ENCODE measurements at places on chromosomes 16 and 17.

- no peak for DNase-seq
These were observed 205.2 kb upstream of the CHMP6 start for GRCh38 chr17:80786470-80786869.

DNA sequence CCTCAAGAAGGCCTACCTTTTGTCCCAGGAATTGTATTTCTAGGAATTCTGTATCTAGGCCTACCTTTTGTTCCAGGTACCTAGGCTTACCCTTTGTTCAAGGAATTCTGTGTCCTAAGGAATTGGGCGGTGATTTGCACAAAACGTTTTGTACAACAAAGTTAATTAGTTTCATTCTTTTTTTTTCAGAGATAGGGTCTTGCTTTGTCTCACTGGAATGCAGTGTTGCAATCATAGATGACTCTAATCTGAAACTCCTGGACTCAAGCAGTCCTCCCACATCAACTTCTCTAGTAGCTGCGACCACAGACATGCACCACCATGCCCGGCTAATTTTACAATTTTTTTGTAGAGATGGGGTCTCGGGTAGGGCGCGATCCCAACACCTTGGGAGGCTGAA, 7.0 kb downstream of the CDR2L start:
- no peak for DNase-seq

DNA sequence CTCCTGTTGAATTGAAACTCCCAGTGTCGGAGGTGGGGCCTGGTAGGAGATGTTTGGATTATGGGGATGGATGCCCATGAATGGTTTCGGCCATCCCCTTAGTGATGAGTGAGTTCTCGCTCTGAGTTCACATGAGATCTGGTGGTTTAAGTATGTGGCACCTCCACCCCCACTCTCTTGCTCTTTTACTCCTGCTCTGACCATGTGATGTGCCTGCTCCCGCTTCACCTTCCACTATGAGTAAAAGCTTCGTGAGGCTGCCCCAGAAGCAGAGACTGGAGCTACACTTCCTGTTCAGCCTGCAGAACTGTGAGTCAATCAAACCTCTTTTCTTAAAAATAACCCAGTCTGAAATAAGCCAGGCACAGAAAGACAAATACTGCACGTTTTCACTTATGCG, 512.4 kb downstream of the HS3ST4 start:
- DNase-seq = no peak

DNA sequence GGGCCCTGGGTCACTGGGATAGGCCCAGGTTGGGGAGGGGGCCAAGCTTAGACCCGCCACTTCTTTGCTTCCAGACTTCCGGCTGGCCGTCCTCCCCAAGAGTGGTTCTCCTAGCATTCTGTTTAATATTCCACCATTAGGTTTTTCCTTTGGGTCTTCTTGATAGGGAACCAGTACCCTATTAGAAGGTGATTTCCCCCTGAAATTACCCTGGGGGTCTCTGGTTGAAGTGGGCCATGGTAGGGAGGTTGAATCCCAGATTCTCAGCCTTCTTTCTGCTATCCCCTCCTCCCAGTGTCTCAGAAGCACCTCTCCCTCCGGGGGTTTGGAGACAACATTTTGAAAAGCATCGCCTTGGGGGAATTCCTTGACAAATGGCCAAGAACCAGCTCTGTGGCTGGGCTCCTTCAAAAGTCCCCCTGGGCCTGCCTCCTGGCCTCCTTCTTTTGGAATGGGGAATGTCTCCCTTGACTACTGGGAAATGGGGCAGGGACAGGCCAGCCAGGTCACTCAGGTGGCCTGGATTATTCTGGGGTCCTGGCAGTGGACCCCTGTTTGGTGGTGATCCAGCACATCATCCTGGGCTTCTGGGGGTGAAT, 5.7 kb downstream of the LASP1 start:
- DNase-seq = peak; percentile 42

DNA sequence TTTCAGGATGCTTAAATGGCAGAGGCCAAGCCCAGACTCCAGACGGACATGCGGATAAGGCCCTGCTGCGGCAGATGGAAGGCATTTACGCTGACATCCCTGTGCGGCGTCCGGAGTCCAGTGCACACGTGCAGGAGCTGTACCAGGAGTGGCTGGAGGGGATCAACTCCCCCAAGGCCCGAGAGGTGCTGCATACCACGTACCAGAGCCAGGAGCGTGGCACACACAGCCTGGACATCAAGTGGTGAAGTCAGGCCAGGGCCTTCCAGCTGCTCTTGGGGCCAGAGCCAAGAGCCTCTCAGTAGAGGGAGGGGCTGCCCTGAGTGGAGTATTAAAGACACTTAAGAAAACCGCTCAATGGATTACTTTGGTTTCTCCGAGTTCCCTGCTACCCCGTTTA, 29.4 kb downstream of the NARF start:
- DNase-seq = peak; percentile 72

DNA sequence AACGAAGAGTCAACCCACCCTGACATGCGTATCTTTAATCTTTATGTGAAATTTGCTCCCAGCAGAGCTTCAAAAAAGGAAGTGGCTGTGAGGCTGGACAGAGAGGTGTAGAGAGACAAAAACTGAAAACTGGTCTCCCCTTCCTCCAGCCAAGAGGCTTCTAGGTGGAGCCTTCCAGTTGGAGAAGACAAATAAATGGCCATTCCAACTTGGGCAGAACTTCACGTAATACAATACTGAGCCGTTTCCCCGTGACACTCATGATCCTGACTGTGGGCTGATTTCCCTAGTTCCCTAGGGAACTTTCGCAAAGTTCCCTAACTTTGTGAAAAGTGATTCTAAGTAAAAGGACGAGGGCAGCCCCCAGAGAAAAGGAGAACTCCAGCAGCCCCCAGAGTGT, 78.8 kb downstream of the ZFHX3 start:
- DNase-seq = no peak

- DNase-seq = peak; percentile 18
These were observed 16.3 kb upstream of the ATP2A3 start for GRCh38 chr17:3980381-3981014.

- DNase-seq = no peak
These were observed 26.2 kb upstream of the ALKBH5 start for GRCh38 chr17:18157354-18157985.

GRCh38 chr16:68081861-68082628, 3.1 kb upstream of the NFATC3 start:
- peak; percentile 60 for DNase-seq

GRCh38 chr17:37194208-37194607, 181.6 kb upstream of the C17orf78 start:
- DNase-seq = no peak

- no peak for DNase-seq
These were observed 13.9 kb downstream of the RECQL5 start for GRCh38 chr17:75652934-75653549.

DNA sequence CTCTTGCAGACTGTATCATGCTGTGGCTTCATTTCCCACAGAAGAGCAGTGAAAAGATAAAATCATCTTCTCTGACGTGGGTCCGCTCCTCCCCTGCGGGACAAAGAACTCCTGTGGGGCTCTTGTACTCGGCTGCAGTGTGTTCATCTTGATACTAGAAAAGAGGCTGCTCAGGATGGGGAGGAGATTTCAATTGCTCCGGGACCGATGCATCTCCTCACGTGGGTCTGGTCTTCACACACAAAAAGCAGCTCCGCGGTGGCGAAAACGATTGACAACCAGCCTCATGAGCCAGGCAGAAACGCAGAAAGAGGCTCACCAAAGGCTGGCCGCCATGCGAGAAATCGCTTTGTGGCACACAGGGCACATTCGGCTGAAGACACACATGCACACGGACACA, 14.4 kb upstream of the KCNJ18 start:
- DNase-seq = no peak

DNA sequence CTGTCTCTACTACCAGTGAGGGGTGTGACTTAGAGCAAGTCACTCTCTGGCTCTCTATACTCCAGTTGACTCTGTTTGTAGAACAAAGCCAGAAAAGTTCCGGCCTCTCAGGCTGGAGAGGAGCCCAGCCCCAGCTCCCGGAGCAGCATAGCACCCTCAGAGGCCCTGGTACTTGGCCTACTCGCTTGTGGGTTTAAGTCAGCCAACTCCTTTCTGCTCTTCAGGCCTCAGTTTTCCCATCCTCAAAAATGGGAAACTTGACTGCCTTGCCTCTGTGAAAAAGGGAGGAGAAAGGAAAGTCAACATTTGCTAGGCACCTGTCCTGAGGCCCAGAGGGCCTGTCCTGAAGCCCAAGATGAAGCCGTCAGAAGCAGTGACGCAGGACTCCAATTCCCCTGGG, 1.1 kb downstream of the CHST6 start:
- DNase-seq = no peak

GRCh38 chr17:44069974-44070454, 521 bp upstream of the G6PC3 start:
- no peak for DNase-seq

GRCh38 chr16:85010446-85010930, 847 bp downstream of the ZDHHC7 start:
- no peak for DNase-seq

GRCh38 chr16:62033065-62033464, 3.2 kb downstream of the CDH8 start:
- no peak for DNase-seq

DNA sequence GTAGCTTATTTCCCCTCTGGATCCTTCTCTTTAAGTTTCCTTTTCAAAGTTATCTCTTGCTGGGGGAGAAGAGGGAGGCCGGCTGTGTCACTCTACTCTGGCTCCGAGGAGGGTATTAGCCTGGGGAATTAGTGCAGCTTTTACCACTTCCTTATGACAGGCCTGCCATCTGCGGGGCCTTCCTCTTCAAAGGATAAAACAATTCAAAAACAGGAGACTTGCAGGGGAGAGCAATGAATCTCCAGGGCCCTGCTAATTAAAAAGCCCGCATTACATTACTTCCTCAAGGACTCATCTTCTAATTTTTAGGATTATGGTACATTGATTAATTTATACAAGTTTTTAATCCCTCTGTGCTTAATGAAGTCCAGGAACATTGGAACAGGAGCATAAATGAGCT, 190.9 kb upstream of the CDH5 start:
- DNase-seq = no peak

- DNase-seq = peak; percentile 86
These were observed 11.2 kb upstream of the PLEKHG4 start for GRCh38 chr16:67268136-67268579.

GRCh38 chr17:66192378-66192687, 400 bp upstream of the CEP112 start:
- DNase-seq = no peak

GRCh38 chr16:56102906-56103305, 88.4 kb upstream of the GNAO1 start:
- no peak for DNase-seq

- DNase-seq = no peak
These were observed 45.9 kb downstream of the VAC14 start for GRCh38 chr16:70754851-70755600.

- DNase-seq = no peak
These were observed 460.9 kb downstream of the SLC39A11 start for GRCh38 chr17:72631568-72631948.

- DNase-seq = no peak
These were observed 2.0 kb downstream of the SLC46A1 start for GRCh38 chr17:28404007-28404406.

DNA sequence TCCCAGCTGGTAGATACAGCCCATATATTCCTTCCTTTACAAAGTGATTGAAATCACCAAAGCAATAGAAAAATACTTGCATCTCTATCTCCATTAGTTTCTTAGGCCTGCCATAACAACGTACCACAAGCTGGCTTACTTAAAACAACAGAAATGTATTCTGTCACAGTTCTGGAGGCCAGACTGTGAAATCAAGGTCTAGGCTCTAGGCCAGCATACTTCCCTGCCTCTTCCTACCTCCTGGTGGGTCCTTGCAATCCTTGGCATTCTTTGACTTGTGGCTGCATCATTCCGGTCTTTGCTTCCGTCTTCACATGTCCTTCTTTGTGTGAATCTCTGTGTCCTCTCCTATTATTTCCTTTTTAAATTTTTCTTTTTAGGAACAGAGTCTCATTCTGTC, 62.5 kb downstream of the ERCC4 start:
- DNase-seq = no peak

DNA sequence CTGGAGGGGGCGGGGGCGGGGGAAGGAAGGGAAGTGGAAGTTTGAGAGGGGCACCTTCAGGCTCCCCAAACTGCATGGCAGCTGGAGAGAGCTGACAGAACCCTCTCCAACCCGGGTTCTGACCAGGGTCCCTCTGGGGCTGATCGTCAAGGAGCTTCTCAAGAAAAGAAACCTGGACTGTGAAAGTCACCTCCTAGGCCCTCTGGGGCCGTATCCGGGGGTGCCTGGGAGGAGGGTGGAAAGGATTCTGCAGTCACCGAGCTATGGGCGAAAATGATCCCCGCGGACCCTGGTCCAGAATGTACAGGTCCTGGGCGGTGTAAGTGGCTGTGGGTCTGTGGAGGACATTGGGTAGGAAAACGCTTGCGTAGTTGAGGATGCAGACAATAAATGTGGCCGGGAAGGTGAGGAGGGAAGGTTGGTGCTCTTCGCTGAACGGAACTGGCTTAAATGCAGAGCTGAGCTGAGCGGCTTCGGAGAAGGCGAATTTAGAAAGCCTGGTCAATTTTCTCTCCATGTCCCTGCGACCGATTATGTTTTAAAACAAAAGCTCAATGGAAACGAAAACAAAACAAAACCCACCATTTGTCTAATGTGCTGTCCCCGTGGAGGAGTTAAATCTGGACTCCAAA, 3.6 kb upstream of the LHX1 start:
- no peak for DNase-seq

GRCh38 chr17:10119203-10120108, 79.0 kb downstream of the GAS7 start:
- peak; percentile 79 for DNase-seq

GRCh38 chr17:12756786-12757185, 32.5 kb upstream of the ARHGAP44 start:
- no peak for DNase-seq

DNA sequence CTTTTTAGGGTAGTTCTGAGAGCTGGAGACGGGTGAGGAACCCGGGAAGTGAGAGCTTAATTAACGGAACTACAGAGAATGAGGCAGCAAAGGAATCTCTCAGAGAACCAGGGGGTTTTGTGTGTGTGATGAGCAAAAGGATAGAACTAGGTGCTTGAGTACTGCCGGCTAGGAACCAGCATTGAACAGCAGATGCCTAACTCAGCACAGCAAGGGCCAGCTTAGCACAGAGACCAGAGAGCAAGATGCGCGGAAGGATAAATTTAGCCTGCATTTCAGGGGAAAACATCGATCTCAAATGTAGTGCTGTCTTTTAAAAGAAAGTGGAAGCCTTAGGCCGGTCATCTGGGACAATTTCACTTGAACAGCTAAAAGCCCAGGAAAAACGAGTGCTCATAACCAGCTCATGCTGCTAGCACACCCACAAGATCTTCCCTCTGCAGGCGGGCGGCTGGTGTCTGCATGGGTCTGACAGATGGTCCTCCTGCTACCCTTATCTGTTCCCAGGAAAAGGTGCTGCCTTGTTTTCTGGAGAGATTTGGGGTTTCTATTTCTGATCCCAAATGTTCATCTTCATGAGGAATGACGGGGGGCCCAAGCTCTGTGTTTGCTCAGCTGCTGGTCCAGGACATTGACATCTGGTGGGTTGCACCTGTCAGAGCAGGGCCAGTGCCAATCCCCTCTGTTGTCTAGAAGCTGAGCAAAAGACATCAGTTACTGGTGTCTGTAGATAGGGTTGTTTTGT, 103.9 kb downstream of the SOCS1 start:
- no peak for DNase-seq

Measured in right cardiac atrium (tissue), 5 donors.